ENCODE measurements at places on chromosomes 4 and X.
A peak's percentile ranks its signal among the peaks of the same experiment; 100 is the strongest.

GRCh38 chr4:76624931-76625715 is 190.1 kb downstream of the SHROOM3 start:
- no peak for DNase-seq

GRCh38 chr4:143294310-143294709 is 42.4 kb upstream of the GAB1 start:
- no peak for DNase-seq

GRCh38 chr4:6730603-6731317 is 14.8 kb downstream of the BLOC1S4 start:
- DNase-seq = no peak

- peak; percentile 41 for DNase-seq
Observed at GRCh38 chrX:125204681-125205132, 115.0 kb upstream of the TEX13C start.

GRCh38 chr4:89299153-89299791 is 8.3 kb downstream of the GPRIN3 start:
- DNase-seq = peak; percentile 31
